Activated CD8-positive, alpha-beta T cell treated with anti-CD3 and anti-CD28 coated beads for 36 hours (primary cell): ENCODE measurements at places on chromosomes 4 and X. TPM values are rescaled to one million over a fixed set of nuclear protein-coding genes. Genes with fewer than 3 reads are reported as not detected.

Gene ERVMER34-1
- 0.07 TPM for total RNA-seq

Gene ZDHHC15
- 0.16 TPM for total RNA-seq

DNA sequence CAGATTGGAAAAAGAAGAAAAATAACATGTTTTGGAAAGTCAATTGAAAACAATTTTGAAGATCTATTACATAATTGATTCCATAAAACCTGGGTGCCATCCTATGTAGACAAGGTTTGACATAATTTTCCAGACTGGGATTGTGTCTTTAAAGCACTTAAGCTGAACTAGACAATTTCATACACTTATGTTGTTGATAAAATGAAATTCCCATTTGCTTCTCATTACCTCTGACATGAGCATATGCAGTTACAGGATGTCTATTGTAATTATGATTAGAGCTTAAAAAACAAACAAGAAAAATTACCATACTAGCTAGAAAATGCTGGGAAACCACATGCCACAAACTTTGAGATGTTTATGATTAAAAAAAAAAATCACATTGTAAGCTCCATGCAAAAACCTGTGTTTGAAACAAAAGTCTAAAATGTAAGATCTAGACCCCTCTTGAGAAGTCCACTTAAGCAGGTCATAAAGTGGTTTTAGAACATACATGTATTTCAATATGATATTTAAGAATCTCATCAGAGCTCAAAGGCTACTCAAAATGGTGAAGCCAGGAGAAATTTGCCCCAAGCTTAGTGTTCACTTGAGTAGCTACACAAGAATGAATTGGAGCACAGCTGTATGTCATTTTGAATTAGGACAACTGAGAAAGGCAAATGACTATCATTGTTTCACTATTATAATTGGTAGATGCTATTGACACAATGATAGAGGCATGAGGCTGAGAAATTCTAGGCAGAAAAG lies 181.1 kb upstream of the PABPC4L start:
- H3K4me3 ChIP-seq = no peak overlapping the region
- no peak overlapping the region for H3K27ac ChIP-seq
- DNase-seq = no peak
- no peaks in the 10 kb centered on the region for H3K4me1 ChIP-seq
- H3K36me3 ChIP-seq = no peaks in the 10 kb centered on the region
- H3K27me3 ChIP-seq = no peaks in the 10 kb centered on the region

DNA sequence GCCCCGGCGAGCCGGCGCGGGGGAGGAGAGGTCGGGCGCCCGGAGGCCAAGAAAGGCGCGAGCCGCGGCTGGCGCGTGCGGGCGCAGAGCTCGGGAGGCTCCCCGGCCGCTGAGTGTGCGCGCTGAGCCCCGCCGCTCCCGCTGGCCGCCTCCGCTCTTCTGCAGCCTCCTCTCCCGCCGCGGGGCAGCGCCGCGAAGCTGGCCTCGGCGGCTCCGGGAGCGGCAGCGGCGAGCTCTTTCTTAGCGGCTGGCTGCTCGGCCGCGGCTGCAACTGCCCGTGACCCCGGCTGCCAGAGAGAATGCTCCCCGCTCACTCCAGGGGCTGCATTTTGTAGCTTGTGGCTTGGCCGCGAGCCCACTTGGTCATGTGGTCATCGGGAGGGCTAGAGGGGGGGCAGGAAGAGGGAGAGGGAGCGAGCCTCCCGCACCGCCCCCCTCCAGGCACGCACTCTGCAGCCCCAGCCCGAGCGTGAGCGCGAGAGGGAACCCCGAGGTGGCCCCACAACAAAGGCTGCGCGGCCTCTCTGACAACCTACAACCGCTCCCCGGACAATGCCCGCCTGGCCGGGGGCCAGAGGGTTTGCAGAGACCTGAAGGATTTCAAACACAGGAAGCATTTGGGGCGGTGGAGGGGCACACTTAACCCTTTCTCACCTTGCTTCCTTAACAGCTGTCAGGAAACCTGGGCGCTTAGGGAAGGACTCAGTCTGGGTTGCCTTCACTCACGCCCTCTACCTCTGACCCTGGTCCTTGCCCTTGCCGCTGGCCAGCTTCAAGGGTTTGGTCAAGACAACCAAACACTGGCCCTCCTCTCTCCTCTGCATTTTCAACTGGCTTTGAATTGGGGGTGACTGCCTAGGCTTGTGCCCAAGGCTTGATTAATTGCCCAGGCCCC lies at the start of gene APLN:
Gene APLN (minus strand): TSS at position 305 of the 895 bp plus-strand sequence. CDS start 326 bp downstream, outside the sequence.
- no peak within 1 kb of the TSS for H3K27ac ChIP-seq
- peak within 1 kb of the TSS; percentile 66 for H3K4me3 ChIP-seq
- H3K27me3 ChIP-seq = peaks cover 10% of the 10 kb centered on the region
- DNase-seq = peak; percentile 16
- peaks cover 3% of the 10 kb centered on the region for H3K4me1 ChIP-seq
